ENCODE measurements at places on chromosomes 3 and 15.

GRCh38 chr3:124132813-124133212, 140.9 kb upstream of the ROPN1 start:
- no peak for DNase-seq

DNA sequence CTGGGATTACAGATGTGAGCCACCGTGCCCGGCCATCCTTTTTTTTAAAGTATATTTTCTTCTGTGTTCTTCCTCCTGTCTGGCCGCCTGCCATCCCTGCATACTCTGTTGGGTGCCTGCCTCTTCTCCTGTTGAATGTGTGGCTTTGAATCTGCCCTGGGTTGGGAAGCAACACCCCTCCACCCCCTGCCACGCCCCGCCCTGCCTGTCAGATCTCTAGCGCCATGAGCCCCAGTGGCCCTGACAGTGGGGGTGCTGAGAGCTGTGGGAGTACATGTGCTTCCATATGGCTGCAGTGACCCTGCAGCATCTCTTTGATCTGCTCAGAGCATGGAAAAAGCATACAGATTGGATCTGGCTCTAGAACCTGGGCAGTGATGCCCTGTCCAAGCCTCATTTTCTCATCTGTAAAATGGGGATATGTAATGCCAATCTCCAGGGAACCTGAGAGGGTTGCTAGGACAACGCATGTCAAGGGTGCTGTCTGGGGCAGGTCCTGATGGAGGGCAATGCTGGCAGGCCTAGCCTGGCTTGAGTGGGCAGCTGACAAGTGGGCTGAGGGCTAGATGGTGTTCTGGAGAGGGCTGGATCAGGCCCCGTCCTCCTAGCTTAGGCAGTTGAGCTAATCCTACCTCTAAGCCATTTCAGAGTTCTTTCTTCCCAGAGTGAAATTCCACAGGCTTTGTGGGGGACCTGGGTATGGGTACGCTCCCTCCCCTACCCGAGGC, 23.9 kb downstream of the CCDC13 start:
- no peak for DNase-seq

- DNase-seq: peak; percentile 79
Measured at GRCh38 chr3:10437995-10438901, 67.1 kb downstream of the ATP2B2 start.

- DNase-seq: no peak
Measured at GRCh38 chr3:158249183-158249582, 139.3 kb downstream of the RSRC1 start.

- peak; percentile 94 for DNase-seq
Measured at GRCh38 chr3:154972951-154973350, 107.2 kb upstream of the MME start.

- no peak for DNase-seq
Measured at GRCh38 chr15:87986776-87987175, 269.8 kb downstream of the NTRK3 start.

DNA sequence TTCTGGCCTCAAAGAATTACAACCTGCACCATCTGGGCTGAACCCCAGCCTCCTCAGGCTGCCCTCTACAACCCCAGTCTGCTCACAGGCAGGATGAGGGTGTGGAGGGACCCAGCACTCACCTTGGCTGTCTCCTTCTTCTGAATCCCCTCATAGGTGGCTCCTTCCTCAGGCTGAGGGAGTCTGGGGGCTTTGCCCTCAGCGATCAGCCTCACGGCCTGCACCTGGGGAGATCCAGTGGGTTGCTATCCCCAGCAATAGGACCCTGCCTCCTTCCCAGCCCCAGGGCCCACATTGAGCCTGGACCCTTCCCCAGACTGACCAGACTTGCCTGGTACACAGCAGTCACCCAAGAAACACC, 25.1 kb downstream of the ALDH1L1 start:
- DNase-seq: no peak

GRCh38 chr3:29164825-29165224, 116.0 kb upstream of the RBMS3 start:
- no peak for DNase-seq

- no peak for DNase-seq
Measured at GRCh38 chr15:50107591-50108408, 11.2 kb downstream of the ATP8B4 start.

DNA sequence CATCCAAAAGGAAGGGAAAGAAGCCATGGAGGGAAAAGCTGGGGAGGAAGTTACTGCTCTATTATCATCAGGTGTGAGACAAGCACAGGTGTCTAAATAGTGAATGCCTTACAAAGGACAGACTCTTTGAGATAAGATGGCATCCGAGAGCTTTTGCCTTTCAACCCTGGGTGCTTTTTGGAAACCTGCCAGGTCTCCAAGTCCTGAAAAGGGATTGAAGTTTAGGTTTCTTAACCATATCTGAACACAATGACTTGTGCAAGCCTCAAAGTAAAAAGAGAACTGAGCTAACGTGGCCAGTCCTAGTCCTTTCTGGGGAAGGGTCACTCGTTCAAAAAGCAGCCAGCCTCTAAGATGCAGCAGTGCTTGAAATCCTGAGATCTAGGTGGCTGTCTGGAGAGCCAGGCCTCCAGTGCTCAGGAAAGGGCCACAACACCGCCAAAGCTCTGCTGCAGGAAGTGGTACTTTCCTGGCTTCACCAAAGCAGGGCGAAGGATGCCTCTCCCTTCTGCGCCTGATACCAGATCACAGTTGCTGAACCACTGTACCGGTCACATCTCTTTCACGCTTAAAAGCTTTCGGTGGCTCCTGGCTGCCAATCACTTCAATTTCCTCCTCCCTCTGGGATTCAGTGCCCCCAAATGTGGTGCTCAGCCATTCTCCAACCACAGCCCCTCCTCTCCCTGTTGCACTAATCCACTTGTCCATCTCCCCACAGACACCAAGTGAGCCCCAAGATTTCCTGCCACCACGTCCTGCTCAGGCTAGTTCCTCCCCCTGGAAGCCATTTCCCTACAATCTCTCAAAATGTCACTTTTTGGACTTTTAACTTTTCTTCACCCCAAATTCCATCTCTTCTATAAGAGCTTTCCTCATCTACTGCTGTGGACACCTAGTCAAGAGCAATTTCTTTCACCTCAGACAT, 104.1 kb upstream of the LPP start:
- no peak for DNase-seq

DNA sequence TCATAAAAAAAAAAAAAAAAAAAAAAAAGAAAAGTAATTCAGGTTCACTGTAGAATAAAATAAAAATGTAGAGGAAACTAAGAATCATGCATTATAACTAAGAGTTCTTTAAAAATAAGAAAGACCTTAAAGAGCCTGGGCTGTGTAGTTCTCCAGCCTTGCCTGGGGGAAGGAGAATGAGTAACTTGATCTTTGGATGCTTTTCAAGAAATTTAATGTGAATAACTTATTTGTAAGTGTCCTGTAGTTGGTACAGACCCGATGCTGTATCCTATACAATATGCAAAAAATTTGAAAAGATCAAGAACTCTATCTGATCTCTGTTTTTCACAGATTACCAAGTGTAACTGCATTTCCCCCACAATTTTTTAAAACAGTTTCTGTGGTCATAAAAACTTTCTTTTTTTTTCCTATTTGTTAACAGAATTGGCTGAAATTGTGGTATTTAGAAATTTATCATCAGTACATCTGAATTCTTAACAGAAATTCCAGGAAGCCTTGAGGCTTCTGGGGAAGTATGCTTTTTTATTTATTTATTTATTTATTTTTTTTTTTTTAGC, 195.3 kb downstream of the THRB start:
- no peak for DNase-seq

GRCh38 chr3:34261001-34261385, 462.6 kb downstream of the PDCD6IP start:
- no peak for DNase-seq

GRCh38 chr3:11903047-11903446, 56.4 kb upstream of the TAMM41 start:
- DNase-seq: no peak

GRCh38 chr15:78603467-78603866, 17.3 kb downstream of the CHRNA3 start:
- DNase-seq: no peak

- no peak for DNase-seq
Measured at GRCh38 chr3:151769175-151769574, 35.4 kb downstream of the AADACL2 start.

DNA sequence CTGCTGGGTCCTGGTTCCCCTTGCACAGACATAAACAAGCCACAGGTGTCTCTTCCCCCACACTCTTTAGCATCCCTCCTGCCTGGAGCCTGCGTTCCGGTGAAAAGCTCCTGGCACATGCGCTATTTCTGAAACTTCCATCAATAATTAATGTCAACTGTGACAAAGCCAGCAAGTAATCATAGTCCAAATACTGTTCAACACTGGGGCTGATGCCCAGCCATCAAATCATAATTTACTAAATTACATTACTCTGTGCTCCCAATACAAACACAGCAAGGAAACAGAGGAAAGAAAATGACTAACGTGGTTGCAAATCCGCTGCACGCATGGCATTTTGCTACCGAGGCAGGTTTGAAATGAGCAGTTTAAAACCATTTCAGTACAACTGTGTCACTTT, 294.7 kb downstream of the ERC2 start:
- DNase-seq: no peak

DNA sequence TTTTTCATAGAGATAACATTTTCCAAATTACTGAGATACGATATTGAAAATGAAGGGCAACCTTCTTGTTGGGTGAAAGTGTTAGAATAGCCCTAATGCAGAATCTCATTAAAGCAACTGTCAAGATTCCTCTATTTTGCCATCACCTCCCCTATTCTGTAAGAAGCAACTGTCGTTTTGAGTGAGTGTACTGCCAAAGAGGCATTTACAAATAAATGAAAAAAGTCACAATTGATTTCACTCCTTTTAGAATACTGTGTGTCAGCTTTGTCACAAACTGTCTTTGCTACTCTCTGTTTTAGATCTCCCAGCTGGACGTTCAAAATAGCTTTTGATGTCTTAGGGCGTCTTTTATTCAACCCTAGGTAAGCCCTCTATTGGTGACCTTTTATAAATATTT, 322.8 kb upstream of the NAALADL2 start:
- no peak for DNase-seq

GRCh38 chr15:69652751-69653305, 200.2 kb downstream of the RPLP1 start:
- DNase-seq: no peak

GRCh38 chr3:7371693-7372572, 511.0 kb downstream of the GRM7 start:
- DNase-seq: no peak

- peak; percentile 44 for DNase-seq
Measured at GRCh38 chr3:142987707-142988106, 13.7 kb upstream of the U2SURP start.

- DNase-seq: no peak
Measured at GRCh38 chr3:136772709-136773108, 20.5 kb upstream of the STAG1 start.
